Activated CD4-positive, alpha-beta memory T cell treated with anti-CD3 and anti-CD28 coated beads for 36 hours (primary cell): ENCODE measurements at places on chromosomes 12 and 14. TPM values are rescaled to one million over a fixed set of nuclear protein-coding genes. Genes with fewer than 3 reads are reported as not detected.

DNA sequence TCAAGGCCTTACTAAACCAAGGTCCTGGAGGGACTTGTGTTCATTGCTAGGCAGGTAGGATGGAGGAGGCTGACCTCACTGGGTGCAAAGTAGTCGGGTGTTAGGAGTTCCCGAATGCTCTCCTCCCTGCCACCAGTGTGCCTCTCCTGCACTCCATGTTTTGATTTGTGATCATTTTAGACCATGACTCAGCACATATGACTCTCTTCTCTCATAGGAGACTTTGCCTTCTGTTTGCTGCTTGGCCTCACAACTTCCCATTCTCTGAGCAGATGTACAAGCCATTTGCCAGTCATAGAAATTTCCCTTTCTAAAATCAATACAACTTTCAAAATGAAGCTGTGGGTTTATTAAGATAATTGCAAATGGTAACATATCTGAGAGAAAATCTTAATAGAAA is 46.6 kb upstream of the LRIG3 start:
- DNase-seq, result no peak

- no peak for DNase-seq
Measured at GRCh38 chr12:10632226-10632625, 18.8 kb upstream of the MAGOHB start.

DNA sequence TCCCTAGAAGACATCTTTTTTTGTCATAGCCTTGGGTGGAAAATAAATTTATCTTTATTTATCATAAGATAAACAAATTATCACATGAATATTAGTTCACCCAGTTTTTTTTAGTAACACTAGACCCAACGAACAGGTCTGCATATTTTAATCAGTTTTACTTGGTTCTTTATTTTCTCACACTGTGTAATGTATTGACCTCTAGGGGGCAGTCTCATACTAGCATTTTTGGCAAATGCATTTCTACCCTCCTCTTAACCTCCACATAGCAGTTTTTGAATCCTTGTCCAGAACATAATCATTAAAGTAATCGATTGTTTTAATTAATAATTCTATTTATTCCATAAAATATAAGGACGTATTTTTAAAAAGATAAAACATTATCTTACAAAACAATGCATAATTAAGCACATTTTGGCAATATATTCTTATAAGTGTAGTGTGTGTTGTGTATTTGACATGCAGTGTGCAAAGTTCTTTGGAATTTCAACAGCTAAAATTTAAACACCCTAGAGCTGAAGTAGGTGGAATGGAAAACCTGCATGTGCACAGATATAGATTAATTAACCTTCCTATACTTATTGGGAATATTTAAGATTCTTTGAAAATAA is 31.6 kb upstream of the PTPRQ start:
- DNase-seq, result no peak

Gene LGMN
- total RNA-seq, result 9.2 TPM

Gene ENDOU
- total RNA-seq, result not detected

GRCh38 chr12:19428246-19428645 is 11.0 kb upstream of the AEBP2 start:
- no peak for DNase-seq

DNA sequence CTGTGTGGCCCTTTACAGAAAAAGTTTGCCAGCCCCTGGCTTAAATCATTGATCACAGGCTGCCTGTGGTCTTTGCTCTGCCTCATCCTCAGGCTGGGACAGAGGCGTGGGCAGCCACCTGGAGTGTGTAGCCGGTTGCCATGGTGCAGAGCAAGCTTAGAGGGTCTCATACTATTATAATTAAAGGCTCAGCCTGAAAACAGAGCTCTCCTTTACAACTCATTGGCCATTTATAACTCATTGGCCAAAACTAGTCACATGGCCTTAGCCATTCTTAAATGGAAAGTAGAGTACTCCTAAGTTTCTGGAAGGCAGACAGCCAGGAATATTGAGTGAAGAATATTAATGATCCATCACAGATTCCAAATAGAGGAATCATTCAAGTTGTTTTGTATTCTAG is 3.0 kb downstream of the HSP90B1 start:
- no peak for DNase-seq

Gene KRT78
- total RNA-seq, result not detected

- no peak for DNase-seq
Measured at GRCh38 chr12:20443792-20444191, 75.5 kb downstream of the PDE3A start.

DNA sequence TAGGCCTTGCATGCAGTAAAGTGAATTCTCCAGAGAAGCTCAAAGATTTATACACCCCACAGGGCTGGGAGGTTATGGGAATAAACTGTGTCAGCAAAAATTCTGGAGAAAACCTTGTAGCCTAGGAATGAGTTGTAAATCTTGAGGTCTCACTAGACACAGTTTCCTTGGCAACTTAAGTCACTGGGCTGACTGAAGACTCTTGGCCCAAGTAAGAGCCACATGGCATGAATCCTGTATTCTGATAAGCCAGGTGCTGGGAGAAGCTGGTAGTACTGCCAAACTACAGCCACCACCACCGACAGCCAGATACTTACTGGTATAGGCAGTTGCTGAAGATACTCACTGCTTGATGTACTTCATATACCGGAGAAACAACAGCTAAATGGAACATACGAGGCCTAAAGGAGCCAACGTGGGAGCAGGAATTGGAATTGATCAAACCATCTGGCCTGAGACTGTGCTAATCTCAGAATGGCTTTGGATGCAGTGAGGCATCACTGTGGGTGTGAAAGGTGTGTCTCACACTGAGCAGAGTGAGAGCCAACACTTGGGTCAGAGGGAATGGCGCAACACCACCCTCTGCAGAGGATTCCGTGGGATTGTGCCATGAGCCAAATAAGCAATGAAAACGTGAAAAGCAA is 102.8 kb upstream of the TMCC3 start:
- DNase-seq, result no peak

- no peak for DNase-seq
Measured at GRCh38 chr12:110754101-110754793, 11.6 kb upstream of the PPP1CC start.

DNA sequence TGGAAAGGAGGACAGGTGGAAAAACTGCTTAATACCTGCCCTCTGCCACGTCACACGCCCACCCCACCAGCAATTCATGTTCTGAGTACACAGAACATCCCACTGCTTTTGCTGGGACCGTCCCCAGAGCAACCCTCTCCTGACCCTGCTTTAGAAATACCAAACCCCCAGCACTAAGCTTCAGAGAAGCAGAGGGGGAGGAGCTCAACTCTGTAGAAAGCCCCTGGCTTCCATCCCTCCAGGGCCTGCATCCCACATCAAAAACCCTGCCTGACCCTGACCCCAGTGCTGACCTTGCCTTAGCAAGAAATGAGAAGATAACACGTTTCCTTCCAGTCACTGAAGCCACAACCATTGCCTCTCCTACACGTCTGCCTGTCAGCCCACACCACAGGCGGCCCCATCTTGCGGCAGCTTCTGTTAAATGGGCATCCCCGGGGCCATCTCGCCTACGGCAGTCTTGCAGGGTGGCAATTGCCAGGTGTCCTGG is 19.7 kb downstream of the VDR start:
- peak; percentile 95 for DNase-seq

DNA sequence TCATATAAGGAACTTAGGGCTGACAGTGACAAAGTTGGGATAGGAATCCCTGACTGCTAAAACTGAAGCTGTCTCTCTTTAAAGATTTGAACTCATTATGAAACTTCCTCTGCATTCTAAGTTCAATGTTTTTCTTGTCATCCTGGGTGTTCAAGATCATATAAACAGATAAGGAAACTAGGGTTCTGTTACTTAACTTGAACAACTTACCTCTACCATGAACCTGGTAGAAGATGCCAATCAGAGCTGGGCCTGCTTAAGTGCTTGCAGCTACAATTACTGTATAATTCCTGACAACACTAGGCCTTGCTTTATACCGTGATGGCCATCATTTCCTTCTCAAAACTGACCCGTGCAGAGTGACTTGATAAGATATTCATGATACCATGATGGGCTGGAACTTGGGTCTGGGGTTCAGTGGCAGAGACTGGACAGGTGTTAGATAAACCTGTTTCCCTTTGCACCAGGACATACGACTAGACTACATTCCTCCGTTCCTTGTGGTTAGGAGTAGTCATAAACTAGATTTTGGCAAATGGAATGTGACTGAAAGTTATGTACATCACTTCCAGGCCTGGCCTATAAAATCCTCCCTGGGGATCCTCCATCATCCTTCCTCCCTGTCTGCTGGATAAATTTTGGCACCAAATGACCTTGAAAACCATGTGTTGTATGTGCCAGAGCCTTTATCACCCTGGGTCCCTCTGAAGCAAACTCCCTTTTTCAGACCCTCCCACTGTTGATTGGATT is 172.2 kb upstream of the PRICKLE1 start:
- no peak for DNase-seq

GRCh38 chr12:71242511-71242910 is 84.7 kb upstream of the TSPAN8 start:
- DNase-seq, result no peak

- DNase-seq, result peak; percentile 25
Measured at GRCh38 chr12:119060847-119061796, 79.8 kb downstream of the SRRM4 start.

GRCh38 chr12:13817131-13817530 is 164.3 kb downstream of the GRIN2B start:
- no peak for DNase-seq

DNA sequence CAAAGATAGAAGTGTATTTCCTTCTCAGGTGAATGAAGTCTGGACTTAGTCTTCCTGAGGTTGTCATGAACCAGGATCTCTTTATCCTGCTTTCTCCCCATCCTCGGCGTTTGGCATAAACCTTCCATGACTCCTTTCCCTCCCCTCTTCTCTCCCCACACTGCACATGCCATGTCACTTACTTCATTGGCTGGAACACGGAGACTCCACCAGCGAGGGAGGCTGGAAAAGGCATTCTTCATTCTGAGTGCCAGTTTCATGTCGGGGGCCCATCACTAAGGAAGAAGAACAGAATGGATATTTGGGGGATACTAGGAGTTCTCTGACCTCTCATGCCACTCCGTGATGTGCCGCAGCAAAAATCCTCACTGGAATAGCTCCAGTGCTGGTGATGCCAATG is 105.6 kb downstream of the VCPKMT start:
- no peak for DNase-seq

DNA sequence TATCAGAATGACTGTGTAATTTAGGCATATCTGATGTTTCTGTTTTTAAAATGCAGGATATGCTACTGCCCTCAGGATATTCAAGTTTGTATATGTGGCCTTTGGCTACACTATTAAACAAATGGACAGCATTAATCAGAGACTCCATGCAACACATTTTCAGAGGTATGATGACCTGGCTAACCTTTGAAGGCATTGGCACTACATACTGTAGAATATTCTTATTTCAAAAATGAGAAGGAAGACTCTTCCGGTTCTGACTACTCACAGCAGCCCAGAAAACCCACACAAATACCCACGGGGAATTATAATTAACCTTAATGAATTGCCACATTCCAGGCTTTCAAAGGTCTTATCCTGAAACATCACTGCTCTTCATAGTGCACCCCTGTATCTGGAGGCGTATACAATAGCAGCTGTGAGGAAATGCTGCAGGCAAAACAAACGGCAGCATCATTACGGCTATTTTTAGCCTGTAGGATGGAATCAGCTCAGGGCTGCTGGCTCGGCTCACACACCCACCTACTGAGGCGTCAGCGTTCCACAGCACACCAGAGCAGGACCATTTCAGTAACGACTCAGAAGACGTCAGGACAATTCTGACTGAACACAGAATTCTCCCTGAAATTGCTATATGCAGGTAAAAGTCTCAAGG is 648.5 kb downstream of the RPS29 start:
- no peak for DNase-seq

GRCh38 chr14:101624536-101624935 is 63.2 kb downstream of the DIO3 start:
- no peak for DNase-seq

GRCh38 chr12:60844101-60844500 is 1248.3 kb downstream of the SLC16A7 start:
- no peak for DNase-seq

GRCh38 chr12:124698211-124698997 is 131.0 kb upstream of the NCOR2 start:
- DNase-seq, result no peak

Gene OR4E1
- 0.07 TPM for total RNA-seq

Gene TMEM63C
- total RNA-seq, result 0.80 TPM

DNA sequence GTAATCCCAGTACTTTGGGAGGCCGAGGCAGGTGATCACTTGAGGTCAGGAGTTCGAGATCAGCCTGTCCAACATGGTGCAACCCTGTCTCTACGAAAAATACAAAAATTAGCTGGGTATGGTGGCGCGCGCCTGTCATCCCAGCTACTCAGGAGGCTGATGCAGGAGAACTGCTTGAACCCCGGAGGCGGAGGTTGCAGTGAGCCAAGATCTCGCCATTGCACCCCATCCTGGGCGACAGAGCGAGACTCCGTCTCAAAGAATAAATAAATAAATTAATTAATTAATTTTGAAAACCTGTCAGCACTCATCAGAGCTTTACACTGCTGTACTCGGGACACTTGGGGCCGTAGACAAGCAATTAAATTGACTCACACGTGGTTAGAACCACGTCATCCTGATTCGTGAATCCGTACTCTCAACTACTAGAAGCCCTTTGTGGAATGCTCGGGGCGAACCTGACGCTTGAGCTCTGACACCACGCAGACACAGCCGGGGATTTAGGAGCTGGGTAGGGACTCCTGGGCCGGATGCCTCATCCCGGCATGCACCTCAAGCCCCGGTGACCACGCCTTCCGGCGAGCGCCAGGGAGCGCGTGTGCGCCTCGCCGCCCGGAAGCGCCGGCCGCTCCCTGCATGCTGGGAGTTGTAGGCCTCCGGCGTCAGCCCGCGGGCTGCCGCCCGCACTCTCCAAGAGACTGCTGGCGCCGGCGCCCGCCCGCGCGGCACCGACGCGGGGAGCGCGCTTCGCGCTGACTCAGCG is at the start of gene XPOT:
Gene XPOT, plus strand, starts transcription at position 686 of the 763 bp plus-strand sequence. CDS start 5,644 bp downstream, outside the sequence.
- DNase-seq, result peak; percentile 96

Gene GPR137C
- total RNA-seq, result 0.19 TPM

DNA sequence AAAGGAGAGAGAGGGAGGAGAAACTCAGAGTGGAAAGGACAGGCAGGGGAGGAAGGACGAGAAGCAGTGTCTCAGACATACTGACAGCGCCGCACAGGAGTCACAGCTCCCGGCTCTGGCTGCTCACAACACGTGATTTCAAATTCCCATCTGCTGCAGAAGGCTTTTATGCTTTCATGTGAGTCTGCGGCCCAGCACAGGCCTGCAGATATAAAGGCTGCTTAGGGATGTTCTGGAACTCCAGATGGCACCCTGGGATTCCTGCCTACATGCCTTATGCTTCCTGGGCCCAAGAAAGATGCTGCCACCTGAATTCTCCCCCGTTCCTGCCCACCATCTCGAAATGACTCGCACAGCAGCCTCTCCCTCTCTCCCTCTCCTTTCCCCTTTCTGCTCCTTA is 89.6 kb downstream of the NUAK1 start:
- DNase-seq, result no peak

Gene RFX4
- not detected for total RNA-seq

GRCh38 chr12:27014859-27015729 is 910 bp upstream of the TM7SF3 start:
- DNase-seq, result peak; percentile 50

GRCh38 chr12:125220404-125221273 is 155.4 kb downstream of the AACS start:
- DNase-seq, result peak; percentile 12
